Bronchial epithelial cell (primary cell): ENCODE measurements at places on chromosomes 16 and 17. TPM values are rescaled to one million over a fixed set of nuclear protein-coding genes. Genes with fewer than 3 reads are reported as not detected.

KCNJ16 gene
- total RNA-seq, result not detected in 2 replicates

TP53TG3C gene
- total RNA-seq, result not detected in 2 replicates

DNA sequence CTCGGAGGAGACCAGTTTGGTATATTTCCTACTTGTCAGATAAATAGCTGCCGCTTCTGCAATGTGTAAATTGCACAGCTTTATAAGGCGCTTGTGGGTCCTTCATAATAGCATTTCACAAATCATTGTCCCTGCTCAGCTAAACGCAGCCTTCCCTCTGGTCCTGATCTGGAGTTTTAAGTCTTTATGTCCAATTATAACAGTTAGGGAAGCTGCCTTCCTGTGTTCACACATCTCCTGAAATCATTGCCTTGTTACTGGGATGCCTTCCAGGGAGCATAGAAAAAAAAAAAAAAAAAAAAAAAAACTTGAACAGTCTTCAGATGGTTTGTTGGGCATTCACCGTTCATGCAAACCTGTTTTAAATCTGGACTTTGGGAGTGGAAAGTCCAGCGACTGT lies 342.0 kb downstream of the XYLT1 start:
- DNase-seq, result no peak

DNA sequence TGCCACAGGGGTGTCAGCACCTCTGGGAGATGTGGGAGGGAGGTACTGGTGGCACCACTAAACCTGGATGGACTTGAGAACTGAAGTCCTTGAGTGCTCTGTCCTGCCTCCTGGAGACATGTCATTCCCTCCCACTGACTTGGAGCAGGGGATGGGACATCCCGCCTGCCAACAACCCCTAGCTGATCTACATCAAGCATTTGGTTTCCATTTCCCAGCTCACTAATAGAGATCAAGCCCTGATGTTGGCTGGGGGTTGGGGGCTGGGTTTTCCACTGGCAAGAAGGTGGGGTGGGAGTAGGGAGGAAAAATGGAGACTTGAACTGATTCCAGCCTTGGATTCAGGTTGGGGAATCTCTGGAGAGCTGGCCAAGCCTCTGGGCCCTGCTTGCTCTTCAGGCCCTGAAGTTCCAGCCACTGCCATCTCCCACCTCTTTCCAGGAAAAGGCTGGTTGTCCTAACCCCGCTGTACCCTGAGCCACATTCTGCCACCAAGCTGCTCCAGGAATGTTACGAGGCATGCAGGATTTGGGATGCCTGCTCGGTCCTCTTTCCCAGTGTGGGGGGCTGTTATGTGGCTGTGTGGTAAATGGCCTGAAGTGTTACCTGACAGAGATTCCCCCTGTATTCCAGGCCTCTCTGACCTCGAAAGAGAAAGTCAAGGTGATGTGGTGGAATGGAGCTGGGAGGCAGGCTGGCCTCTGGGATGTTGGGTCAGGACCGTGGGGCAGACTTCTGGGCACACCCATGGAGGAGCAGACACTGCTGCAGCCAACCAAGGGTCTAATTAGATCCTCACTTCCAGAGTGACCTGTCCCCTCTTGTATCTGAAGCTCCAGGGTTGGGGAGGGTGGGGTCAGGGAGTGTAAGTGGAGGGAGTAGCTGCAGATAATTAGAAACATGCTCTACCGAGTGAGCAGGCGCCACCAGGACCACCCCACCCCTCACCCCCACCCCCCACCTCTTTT lies 16.7 kb downstream of the IGFBP4 start:
- no peak for DNase-seq
